Stimulated activated CD4-positive, alpha-beta T cell treated with anti-CD3 and anti-CD28 coated beads, Interleukin-2, amount 100 ng/mL, for 4 hours (primary cell): ENCODE measurements at places on chromosomes 1 and 21.

DNA sequence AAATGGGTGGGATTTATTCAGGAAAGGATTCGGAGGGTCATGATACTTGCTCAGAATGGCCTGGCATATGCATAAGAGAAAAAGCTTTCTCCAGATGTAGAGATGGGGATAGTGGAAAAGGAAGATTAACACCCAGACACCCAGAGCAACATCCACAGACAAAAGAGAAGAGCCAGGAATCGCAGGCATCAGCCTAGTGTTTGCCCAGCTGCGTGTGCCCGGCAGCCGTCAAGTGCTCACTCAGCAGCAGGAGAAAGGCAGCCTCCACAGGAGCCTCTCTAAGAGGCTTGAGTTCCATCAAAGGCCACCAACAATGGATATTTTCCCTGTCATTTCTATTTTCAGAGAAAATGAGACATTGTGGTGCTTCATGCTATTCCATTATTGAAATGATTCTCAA, 54.7 kb downstream of the NTPCR start:
- DNase-seq = no peak

DNA sequence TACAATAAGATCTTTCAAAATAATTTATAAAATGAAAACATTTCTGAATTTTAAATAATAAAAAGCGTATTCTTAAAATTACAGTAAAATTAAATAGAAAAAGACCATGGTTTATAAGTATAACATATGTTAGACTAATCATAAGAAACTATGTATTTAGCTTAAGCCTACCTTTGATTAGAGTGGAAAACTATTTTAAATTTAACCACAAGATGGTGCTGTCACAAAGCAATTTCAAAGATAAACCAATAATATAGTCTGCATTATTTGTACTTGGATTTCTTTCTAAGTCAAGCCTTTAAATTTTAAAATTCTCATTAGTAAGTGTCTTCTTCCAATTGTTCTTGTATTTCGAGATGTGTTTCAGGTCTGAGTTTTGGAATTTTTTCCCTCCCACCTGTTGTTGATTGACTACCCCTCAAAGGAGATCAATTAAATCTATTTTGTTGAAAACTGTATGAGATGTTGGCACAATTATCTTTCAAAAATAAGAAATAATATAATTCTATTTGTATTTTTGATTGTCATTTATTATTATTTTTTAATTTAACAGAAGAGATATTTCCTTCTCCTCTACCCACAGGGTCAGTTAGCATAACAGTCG, 459.8 kb downstream of the KCNT2 start:
- no peak for DNase-seq

- DNase-seq = peak; percentile 49
These were observed at the start of gene NTRK1 for GRCh38 chr1:156860628-156861423. TSS of gene NTRK1 (plus strand) at chr1:156860865. CDS start at chr1:156860935, 70 bp downstream.

- DNase-seq = no peak
These were observed 106.2 kb downstream of the DHRS3 start for GRCh38 chr1:12511516-12512468.
